ENCODE measurements at places on chromosomes 4 and X.

- DNase-seq = no peak
Measured at GRCh38 chr4:173360587-173361221, 10.1 kb upstream of the SAP30 start.

DNA sequence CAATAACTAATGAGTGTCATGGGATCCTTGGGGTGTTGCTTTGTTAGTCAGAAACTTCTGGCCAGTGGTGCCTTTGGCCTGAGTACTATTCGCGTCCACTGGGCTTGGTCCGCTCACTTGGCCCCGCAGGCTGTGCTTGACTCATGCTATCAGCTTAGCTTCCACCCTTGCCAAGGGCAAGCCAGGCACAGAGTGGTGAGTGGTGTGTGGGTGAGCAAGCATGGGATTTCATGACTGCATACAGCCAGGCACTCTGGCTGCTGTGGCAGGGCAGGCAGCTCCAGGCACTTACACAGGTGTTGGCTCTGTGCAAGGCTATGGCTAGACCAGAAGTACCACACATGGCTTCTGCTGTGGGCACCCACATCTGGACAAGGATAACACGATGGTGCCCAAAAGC lies 1026.3 kb downstream of the PCDH19 start:
- DNase-seq = no peak

- peak; percentile 81 for DNase-seq
Measured at GRCh38 chr4:183398298-183399125, 45.9 kb upstream of the CDKN2AIP start.

- no peak for DNase-seq
Measured at GRCh38 chrX:42686296-42686695, 91.7 kb downstream of the PPP1R2C start.

DNA sequence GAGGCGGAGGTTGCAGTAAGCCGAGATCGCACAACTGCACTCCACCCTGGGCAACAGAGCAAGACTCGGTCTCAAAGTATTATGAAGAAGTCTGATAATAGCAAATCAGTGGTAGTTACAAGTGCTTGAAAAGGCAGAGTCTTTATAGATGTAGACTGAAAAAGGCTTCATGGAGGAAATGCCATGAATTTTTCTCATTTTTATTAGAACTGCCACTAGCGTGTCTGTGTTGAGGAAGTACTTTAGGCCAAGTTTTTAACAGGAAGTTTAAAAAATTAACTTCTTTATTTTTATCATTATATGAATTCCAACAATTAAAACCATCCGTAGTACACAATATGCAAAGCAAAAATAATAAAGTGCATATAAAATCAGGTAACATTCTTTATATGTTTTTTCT lies 32.8 kb upstream of the IL13RA1 start:
- no peak for DNase-seq

DNA sequence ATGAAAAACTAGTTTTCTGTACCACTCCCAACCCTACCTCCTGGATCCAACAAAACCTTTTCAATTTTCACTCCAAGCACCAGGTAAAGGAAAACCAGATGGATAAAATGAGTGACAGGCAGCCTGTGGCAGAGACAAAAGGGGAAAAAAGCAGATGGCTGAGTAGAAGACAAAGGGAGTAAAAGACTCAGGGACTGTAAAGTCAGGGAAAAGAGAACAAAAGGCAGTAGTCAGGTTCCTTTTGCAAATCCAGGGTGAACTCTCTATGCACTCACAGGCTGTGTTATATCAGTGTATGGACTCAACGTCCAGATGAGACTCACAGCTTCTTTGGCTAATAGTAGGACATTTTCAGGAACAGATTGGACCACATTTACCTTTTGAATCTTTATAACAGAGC lies 54.2 kb downstream of the QRFPR start:
- DNase-seq = no peak

DNA sequence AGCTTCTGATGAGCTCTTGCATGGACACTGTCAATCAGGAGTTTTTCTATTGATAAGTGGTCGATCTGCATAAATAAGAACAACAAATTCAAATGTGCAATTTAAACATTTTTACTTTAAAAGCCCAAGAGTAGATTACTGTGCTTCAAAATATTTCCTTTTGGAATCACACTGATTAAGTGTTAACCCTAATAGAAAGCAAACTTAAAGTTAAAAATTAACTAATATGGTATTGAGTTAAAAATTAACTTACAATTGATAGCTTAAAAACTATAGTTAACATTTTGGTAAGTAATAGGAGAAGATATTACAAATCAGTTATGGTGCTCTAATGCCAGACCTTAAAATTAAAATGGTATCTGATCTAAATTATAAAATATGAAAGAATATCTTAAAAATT lies 25.9 kb downstream of the MED14 start:
- no peak for DNase-seq

GRCh38 chr4:26058537-26058936 lies 144.5 kb downstream of the SMIM20 start:
- no peak for DNase-seq

DNA sequence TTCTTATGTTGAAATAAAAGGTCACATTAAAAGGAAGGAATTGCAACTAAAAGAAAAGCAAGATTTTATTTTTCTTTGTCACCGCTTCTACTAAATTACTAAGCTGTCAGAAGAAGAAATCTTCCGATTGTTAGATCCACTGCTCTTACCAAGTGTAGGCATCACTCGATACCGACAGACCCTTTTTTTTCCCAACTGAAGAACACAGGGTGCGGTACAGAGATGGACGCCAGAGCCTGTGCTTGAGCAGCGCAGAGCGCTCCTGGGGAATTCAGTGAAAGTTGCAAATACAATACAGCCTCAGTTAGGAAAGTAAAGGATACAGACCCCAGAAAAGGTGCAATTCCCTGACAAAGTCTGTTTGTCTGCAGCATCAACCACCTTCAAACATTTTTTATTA lies 94.9 kb upstream of the WDR17 start:
- no peak for DNase-seq

DNA sequence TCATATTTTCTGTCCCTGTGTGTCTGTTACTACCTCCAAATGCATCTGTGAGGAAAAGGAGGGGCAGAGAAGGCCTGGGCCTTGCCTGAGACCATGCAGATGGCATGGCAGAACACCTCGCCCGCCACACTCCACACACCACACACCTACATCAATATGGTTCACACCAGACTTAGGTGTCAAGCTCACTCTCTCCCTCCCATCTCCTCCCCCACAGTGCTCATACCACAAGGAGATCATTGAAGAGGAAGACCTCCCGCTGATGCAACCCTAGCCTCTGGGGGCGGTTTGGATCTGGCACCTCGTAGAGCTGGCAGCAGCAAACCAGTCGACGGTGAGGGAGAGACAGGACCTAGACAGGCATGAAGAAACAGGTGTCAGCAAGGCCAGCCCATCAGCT lies 16.6 kb upstream of the KDM5C start:
- no peak for DNase-seq

DNA sequence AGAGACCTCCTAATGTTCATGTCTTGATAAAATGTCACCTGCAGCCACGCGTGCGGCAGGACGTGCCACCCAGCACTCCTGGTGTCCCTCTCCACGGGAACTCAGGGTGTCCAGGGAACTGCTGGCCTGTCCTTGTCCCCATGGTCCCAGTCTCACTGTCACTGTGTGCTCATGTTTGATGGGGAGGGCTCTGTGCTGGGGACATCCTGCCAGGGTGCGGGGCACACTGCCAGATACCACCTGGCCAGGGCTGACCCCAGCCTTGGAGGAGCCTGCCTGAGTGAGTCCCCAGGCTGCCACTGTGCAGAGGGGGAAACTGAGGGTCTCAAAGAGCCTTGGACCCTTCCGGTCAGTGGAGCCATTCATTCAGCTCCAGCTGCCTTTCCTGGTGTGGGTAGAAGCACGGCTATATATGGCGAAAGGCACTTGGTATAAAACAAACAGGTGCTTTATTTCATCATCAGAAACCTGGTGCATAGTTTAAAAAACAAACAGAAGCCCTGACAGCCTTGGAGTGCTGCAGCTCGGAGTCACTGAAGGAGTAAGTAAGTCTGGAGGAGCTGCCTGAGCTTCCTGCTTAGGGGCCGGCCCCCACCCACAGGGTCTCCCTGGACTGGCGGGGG lies 33.0 kb downstream of the NOP14 start:
- peak; percentile 33 for DNase-seq

Measured in left forelimb (tissue), 1 donor.